ENCODE measurements at places on chromosomes 6 and 20.
A peak's percentile ranks its signal among the peaks of the same experiment; 100 is the strongest.

- no peak for DNase-seq
Measured at GRCh38 chr6:37027036-37027720, 21.7 kb downstream of the FGD2 start.

GRCh38 chr6:160132297-160132637 lies 10.7 kb downstream of the SLC22A1 start:
- no peak for DNase-seq

DNA sequence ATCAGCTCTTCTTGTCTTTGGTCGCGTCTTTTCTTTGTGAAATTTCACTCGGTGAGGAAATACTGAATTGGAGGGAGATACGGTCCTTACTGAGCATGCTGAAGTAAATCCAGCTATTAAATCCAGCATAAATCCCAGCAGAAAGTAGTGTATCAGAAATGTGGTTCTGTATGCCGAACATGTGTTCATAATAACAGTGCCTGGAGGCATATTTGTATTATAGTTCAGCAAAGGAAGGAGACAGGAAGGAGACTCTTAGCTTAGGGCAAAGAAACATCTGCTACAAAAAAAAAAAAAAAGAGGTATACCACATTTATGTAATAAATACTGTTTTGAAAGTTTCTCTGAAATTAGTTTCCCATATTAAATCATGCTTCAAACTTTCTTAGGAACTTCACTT lies 211.8 kb downstream of the PLCB4 start:
- no peak for DNase-seq

DNA sequence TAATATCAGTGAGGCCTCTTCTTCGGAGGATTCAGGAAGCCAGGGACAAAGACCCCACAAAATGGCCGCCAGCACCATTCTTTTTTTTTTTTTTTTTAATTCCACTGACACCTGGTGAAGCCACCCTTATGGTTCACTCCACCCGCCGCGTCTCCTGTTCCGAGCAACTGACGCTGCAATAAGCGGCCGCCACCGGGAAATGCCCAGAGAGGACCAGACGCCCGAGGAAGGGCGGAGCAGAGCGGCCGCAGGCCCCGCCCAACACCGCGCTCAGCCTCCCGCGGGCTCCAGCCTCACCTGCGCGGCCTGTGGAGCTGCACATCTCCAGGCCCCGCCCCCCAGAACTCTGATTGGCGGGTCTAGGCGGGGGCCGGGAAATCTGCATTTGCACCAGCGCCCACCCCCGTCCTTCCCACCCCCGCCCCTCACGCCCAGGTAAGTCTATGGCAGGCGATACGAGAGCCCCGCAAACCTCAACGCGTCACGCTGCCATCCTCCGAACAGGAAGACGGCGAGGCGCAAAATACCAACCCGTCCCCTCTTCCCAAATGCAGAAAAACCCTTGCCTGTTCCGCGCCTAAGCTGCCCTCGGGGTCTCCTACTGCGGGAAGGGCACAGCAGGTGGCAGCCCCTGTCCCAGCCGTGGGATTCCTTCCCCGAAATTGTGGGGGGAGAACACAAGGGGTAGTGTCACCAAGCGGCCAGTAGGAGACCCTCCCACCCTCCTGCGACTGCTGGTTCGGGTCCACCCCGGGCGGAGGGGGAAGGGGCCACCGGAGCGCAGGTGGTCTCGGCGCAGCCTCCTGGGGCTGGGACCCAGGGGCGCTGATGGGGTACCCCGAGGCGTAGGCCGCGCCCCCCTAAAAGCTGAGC lies 960 bp downstream of the ATP9A start:
- DNase-seq: peak; percentile 87

DNA sequence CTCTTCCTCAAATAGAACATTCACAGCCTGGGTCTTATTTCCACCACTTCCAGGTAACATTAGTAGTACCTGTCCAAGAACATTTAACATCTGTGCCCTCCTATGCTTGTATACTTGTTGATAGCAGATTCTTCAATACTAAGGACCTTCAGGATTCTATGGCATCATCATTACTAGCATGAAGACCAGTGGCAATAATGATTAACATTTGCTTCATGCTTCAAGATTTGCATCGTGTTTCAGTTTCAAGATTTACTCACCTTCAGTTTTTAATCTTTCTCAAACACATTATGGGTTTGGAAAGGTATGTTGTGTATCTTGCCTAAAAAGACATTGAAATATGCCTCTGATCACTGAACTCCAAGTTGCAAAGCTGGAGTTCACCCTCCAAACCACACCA lies 412.8 kb upstream of the NRSN1 start:
- DNase-seq: no peak
